ENCODE measurements at places on chromosomes 1 and 21. TPM values are rescaled to one million over a fixed set of nuclear protein-coding genes. Genes with fewer than 3 reads are reported as not detected.

GRCh38 chr1:19967808-19968207 lies 11.6 kb downstream of the PLA2G2A start:
- DNase-seq: no peak

DNA sequence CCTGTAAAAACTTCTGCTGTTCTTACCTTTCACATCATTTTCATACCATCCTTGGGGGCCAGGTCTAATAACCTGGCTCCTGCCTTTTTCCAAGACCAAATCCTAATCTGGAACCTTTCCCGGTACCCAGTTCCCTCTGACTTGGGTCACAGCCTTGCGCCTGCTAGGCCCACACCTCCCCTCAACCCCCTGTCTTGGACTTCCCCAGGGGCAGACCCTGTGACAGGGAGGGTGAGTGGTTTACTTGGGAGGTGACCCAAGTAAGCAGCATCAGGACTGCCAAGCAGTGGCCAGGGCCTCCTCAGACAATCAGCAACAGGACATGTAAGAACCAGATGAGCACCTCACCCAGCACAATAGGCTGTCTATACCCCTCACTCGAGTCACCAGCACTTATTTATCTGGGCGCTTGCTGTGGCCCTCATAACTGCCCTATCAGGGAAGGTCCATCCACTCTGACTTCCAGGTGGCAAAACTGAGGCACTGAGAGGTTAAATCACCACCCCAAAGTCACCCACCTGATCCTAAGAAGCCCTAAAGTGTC lies 124.7 kb downstream of the MATN1 start:
- DNase-seq: no peak

Gene PBX1
- 27.0 TPM for polyA plus RNA-seq

GRCh38 chr1:150161747-150162581 lies 12.2 kb downstream of the PLEKHO1 start:
- DNase-seq: no peak

Gene HMCN1
- 59.5 TPM for polyA plus RNA-seq

- peak; percentile 68 for DNase-seq
These were observed 28.2 kb downstream of the PTGER3 start for GRCh38 chr1:71019233-71019969.

GRCh38 chr1:9867408-9868243 lies 42.4 kb downstream of the CTNNBIP1 start:
- peak; percentile 91 for DNase-seq

DNA sequence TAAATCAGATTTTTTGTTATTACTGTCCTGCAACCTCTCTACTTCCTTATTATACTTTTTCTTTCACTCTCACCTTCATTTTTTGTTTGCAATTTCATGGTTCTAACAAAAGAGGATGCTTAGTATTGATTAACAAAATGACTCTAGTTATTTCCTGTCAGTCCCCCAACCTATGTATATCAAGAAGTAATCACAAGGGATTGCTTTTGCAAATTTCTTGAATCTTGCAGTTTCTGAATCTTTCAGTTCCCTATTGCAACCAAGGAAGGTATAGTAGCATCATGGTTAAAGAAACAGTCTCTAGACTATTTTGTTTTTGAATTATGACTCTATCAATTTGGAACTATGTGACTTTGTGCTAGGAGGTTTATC lies 446.9 kb downstream of the NEGR1 start:
- DNase-seq: no peak

DNA sequence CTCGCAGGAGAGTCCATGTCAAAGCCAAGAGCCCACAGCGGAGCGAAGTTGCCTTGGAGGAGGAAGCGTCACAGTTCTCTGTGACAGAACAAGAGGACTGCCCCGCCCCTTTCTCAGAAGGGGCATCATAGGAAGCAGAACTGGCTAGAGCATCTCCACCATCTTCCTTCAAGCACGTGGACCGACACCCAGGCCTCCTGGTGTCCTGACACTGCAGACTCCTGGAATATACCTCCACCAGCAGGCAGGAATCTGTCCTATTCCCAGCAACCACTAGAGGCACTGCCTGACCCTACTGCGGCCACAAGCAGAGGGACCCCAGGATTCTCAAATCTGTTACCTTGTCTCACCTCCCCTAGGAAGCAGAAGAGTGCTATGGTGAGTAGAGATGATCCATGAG lies 37.8 kb downstream of the GPA33 start:
- peak; percentile 52 for DNase-seq

- peak; percentile 80 for DNase-seq
These were observed 36.4 kb upstream of the HHAT start for GRCh38 chr1:210292231-210292871.

GRCh38 chr1:221670081-221670480 lies 71.8 kb downstream of the DUSP10 start:
- DNase-seq: no peak

- no peak for DNase-seq
These were observed 22.9 kb downstream of the MEF2D start for GRCh38 chr1:156477526-156478249.

GRCh38 chr1:76343356-76343755 lies 268.8 kb downstream of the ST6GALNAC3 start:
- DNase-seq: no peak

Gene SPATA17
- 0.81 TPM for polyA plus RNA-seq

DNA sequence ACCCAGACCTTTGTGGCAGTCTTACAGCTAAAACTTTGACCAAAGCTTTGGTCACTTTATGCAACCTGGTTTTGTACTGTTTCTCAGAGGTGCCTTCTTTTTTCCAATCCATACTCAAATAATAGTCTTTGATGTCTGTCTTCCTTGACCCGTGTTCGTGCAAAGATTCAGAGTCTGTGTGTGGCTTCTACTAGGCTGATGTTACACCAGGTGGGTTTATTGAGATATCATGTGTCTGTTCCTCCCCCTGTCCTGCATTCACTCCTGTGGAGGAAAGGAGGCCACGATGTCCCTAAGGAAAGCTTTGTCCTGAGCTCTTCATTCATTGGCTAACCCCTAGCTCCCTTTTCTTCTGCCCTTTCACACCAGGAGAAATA lies 15.0 kb upstream of the IKBKE start:
- DNase-seq: no peak

DNA sequence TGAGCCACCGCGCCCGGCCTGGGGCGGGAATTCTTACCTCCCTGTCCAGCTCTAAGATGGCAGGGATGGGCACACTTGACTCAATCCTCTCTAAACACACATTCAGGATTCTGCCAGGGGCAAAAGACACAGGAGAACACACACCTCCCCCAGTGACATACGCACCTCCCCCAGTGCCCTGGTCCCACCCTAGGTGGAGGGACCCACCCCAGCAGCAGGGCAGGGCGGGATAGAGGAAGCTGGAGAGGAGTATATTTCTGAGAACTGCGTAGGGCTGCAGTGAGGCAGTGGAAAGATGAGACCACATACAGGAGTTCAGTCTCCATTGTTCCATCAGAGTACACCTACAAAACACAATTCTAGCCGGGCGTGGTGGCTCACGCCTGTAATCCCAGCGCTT lies 92.5 kb downstream of the SDCCAG8 start:
- DNase-seq: no peak

DNA sequence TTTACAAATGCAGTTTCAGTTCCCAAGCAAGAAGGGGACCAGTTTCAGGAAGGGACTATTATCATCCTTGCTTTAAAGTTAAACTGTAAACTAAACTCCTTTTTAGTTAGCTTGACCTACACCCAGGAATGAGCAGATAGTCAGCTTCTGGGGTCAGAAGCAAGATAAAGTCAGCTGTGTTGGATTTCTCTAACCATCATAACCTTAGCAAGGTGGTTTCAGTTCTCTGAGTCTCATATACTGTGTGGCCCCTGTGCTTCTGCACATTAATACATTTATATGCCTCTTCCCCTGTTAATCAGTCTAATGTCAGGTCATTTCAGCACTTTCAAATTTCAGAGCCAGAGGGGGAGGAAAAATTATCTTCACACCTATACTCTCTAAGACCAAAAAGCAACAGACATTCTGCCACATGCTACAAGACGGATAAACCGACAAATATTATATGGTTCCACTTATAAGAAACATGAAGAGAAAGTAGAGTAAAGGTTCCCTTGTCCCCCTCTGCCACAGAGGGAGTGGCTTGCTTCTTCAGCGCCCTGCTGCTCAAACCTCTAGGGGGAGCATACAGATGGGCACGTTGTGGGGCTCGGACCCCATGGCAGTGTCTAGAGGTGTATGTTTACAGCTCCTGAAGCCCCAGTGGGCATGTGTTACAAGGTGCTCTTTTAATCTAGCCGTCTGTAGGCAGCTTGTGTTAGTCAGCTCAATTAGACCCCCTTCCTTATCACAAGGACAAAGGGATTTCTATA lies 89.1 kb downstream of the SMYD3 start:
- no peak for DNase-seq

GRCh38 chr1:153547560-153548551 lies 1.2 kb downstream of the S100A3 start:
- no peak for DNase-seq

GRCh38 chr21:42737951-42738590 lies 84.7 kb downstream of the PDE9A start:
- no peak for DNase-seq

DNA sequence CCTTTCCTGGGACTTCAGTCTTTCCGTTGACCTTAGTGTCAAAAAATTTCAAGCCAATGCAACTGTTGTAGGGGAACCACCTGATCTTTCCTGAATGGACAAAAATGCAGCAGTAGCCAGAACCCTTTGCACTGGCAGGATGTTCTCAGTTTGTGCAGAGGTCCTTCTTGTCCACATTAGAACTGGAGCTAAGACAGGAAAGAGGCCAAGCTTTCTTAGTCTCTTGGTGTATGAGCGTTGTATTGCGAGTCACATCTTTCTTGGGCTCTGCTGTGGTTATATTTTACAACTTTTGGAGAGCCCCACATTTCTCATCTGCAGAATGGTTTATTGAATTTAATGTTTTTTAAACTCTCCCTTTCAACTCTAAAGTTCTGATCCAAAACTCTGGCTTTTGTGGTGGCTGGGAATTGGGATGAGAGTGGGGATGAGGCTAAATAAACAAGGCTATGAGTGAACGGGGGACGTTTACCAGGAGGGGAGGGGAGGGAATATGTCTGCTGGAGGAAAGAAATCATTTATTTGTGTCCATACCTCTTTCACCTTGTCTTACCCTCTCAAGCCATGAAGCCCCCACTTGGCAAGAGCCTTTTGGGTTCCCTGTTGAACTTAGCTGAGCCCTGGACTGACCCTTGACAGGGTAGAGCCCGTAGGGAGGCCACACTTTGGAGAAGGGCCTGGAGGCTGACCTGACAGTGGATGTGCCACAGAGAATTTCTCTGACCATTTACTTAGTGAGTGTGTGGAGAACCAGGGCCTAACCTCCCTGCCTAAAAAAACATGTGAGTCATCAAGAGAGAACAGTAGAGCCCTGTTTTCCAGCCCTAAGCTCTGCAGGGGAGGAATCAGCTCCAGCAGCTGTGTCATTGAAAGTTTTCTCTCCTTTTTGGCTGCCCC lies 586 bp downstream of the CHI3L2 start:
- no peak for DNase-seq

- no peak for DNase-seq
These were observed 11.9 kb upstream of the EDN2 start for GRCh38 chr1:41496080-41497055.

Gene IGSF3
- polyA plus RNA-seq: 3.6 TPM

Gene F13B
- not detected for polyA plus RNA-seq

DNA sequence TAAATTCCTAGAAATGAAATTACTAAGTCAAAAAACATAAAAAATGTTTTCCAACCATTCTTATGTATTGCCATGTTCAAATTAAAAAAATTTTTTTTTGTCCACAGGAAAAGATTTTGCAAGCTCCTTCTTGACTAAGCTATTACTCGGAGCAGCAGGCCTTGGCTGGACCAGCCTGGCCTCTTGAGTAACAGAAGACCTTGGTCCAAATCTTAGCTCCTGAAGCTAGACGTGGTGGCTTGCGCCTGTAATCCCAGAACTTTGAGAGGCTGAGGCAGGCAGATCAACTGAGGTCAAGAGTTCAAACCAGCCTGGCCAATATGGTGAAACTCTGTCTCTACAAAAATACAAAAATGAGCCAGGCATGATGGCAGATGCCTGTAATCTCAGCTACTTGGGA lies 77.6 kb downstream of the CLSTN1 start:
- DNase-seq: no peak

GRCh38 chr1:86906419-86906818 lies 7.5 kb downstream of the SELENOF start:
- DNase-seq: no peak

- no peak for DNase-seq
These were observed 8.9 kb upstream of the INAVA start for GRCh38 chr1:200885623-200886402.

GRCh38 chr1:198604975-198605374 lies 33.9 kb upstream of the PTPRC start:
- DNase-seq: no peak

DNA sequence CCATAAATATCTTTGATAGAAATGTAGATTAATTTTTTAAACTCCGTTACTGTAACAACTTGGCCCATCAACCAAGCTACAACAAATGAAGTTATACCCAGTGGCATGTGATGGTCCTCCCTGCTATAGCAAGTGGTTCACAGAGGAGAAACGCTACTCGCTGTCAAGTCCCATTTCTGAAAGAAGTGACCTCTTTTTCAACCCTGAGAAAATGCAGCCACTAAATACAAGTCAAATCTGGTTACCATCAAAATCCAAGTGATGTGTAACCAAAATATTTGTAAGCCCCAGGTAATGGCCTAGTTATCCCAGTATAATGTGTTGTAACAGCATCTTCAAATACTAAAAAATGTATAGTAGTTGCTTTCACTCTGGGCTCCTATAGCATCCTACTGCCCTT lies 151.8 kb downstream of the MIS18A start:
- no peak for DNase-seq

Gene SAMSN1
- not detected for polyA plus RNA-seq

Gene ZZZ3
- polyA plus RNA-seq: 17.2 TPM

Gene FAM151A
- not detected for polyA plus RNA-seq

Gene RAB3B
- 10.2 TPM for polyA plus RNA-seq

Gene FCGR3A
- polyA plus RNA-seq: not detected

DNA sequence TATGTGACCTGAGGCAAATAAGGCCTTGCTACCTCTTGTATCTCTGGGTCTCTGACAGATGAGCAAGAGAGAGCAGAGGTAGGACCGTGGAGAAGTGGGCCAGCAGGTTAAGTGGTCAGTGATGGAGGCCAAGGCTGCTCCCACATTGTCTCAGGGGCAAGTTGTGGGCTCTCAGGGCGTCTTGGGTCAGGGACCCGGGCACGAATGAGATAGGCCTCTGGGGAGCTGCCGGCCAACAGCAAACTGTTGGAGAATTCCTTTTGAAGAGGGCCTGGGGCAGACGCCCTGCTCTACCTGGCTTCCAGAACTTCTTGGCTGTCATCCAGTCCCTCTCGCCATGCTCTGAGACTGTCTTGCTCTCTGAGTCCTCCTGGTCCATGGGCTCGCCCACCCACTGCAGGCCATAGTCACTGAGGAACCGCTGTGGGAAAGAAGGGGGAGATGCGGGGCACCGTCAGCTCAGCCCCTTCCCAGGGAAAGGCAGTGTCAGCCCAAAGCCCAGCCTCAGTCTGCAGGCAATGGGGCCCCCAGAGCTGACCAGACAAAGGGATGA lies 12.4 kb downstream of the UBXN11 start:
- DNase-seq: no peak

DNA sequence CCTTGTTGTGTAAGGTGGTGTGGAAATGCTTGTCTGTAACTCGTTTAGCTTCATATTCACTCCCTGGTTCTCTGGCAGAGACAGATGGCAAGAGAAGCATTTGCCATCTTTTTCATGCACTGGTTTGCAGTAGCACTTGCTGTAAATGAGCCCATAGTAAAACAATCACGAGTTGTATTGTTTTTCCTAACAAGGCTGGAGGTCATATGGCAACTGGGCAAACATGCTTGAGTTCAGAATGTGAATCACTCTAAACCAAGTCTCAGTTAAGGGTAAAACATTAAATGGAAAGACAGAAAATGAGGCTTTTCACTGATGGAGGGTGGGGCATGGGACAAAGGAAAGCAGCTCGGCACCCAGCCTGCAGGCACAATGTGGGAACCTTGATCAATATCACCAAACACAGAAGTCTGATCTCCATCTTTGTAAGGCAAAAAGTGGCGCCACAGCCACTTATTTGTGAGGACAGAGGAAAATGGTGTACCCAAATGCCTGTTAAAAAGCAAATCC lies 26.5 kb upstream of the LPAR3 start:
- DNase-seq: no peak
